ENCODE measurements at places on chromosomes 4 and X.

- DNase-seq, result no peak
These were observed 37.4 kb downstream of the ETNPPL start for GRCh38 chr4:108725457-108725856.

- DNase-seq, result no peak
These were observed 3.3 kb downstream of the ZDHHC9 start for GRCh38 chrX:129840344-129840743.

DNA sequence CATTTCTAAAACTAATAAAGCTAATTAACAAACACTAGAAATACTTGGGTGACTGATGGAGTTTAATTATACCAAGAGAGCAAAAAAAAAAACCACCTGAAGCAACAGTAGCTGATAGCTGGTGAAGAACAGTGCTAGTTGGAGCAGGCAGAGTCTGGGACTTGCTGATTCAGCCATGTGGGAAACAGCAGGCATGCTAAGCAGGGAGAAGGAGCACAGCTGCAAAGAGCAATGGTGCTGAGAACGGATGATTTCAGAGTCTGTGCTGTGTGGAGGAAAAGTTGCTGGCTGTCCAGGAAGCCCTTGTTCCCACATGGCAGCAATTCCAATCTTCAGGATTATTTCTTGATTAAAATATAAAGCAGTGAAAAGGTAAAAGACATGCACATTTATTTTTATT lies 68.8 kb downstream of the NPY1R start:
- no peak for DNase-seq

DNA sequence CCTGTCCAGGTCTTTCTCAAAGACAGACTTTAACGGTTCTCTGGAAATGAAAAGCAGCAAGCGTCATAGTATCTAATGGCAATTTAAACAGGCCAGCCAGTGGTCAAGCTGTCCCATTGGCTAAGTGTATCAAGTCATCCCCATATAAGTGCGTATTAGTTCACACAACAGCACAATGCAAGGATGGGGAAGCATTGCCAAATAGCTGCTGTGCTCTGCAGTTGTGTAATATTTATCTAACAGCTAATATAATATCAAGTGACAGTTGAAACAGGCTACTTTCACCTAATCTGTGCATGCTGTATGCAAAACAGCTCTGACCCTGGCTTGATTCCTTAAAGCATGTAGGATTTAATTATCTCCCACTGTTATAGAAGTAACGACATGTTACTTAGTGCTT lies 134.8 kb upstream of the PPARGC1A start:
- DNase-seq, result peak; percentile 76

DNA sequence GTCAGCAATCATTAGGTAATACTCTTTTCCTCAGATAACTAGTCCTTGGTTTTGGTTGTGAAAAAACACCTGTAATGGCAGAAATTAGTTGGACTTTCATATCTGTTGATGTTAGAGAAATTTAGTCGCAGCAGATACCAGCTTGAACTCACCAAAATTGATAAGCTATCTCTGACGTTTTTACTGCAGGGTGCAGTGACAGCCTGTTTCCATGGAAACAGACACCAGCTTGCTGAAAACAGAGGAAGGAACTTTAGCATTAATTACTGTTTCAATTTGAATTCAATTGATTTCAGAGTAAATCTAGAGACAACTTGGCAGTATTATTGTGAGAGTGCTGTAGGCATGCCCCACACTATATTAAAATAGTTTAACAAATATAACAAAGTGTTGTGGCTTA lies 246.5 kb downstream of the PPP1R2C start:
- no peak for DNase-seq

GRCh38 chr4:24979554-24979953 lies 51.2 kb downstream of the LGI2 start:
- DNase-seq, result no peak
